Activated CD4-positive, alpha-beta T cell treated with anti-CD3 and anti-CD28 coated beads, Interleukin-2, amount 50 U/mL, for 24 hours (primary cell): ENCODE measurements at places on chromosomes 4 and X.

GRCh38 chr4:22233230-22233629 is 282.6 kb downstream of the ADGRA3 start:
- DNase-seq, result no peak

GRCh38 chr4:138458751-138459150 is 216.6 kb upstream of the SLC7A11 start:
- DNase-seq, result no peak

DNA sequence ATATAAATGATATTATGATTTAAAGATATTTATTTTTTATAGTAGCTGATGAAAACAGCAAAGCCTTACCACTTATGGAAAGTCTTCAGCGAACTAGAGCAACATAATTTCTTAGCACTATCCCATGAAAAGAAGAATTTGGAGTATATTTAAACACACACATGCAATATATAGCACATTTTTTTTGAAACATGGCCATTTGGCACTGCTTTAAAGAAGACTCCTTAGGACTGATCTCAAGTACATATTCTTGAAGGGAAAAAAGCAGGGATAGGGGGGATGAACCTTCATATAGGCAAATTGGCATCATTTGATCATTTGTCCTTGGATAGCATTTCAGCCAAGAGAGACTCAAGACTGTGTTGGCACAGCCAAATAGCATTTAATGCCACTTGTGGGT is 193.3 kb downstream of the ANKRD50 start:
- no peak for DNase-seq

DNA sequence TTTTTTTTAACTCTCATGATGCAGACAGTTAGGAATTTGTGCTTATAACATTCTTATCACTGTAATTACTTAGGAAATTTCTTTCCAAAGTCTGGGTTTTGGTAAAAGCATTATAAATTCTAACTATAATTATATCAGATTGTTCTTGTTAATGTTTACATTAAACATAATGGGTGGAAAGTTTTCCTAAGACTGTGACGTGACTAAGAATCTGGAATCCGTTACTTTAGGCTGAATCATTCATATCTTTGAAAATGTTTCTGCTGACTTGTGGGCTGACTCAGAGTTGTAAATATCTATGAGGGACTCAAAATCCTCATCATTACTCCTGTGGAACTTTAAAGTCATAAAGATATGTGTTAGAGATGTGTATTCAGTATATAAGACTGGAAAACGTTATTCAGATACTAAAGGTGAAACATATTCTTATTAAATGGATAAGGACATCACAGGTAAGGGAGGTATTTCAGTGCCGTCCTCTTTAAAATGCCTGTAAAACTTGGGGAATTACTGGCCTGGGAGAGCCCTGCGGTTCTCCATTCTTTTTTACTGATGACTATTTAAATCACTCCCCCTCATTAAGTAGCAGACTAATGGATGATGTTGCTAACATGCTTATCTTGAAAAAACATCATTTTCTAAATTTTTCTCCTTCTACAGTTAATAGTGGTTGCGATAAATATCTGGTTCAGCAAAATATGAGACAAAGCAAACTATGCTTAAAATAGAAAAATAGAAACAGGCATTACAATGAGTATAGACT is 159.0 kb downstream of the DCLK2 start:
- no peak for DNase-seq

- DNase-seq, result no peak
Measured at GRCh38 chr4:47849466-47849865, 11.6 kb upstream of the CORIN start.

GRCh38 chr4:53055274-53055673 is 193.2 kb downstream of the RASL11B start:
- no peak for DNase-seq

DNA sequence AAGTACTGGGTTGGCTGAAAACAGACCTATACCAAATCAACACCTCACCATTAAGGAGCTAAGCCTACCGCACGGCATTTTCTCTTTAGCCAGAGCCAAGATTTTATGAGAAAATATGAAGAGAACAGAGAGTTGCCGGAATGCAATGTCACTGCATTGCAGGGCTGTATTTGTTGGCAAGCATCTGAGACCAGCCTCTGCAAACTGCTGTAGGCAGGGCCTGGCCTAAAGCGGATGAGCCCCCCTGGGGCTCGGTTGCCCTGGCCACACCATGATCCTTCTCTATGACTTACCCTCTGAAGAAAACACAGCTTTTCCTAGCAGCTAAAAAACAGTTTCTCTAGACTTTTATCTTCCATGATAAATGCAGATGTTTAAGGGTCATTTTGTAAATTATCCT is 120.5 kb upstream of the SORBS2 start:
- no peak for DNase-seq

DNA sequence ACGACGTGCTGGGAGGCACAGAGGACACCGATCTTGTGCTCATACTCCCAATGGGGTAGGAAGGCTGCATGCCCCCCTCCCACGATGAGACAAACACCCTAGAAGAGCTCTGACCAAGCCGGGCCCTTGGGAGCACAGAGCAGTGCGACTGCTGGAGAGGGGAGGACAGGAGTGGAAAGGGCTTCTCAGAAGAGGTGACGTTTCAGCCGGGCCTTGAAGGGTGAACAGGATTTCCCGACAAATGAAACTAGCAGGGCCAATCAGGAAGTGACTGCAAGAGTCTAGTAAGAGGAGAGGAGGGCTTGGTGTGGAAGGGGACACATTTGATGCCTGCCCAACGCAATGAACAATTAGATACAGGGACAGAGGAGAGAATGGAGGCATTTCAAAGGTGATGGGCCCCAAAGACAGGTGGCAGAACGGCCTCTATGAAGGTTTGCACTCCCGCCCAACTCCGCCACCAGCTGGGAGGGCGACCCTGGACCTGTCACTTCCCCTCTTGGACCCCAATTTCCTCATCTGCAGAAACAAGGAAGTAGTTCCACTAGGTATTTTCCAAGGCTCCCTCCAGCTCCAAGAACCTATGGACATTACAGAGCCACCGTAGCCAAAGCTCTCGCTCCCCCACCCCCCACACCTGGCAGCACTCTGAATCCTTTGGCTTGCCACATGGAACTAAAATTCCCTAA is 3.9 kb downstream of the HCFC1 start:
- no peak for DNase-seq

- no peak for DNase-seq
Measured at GRCh38 chr4:53461244-53461643, 83.8 kb downstream of the FIP1L1 start.

- DNase-seq, result no peak
Measured at GRCh38 chr4:66275411-66276038, 605.2 kb upstream of the EPHA5 start.

- no peak for DNase-seq
Measured at GRCh38 chr4:177265729-177266128, 43.9 kb upstream of the NEIL3 start.

DNA sequence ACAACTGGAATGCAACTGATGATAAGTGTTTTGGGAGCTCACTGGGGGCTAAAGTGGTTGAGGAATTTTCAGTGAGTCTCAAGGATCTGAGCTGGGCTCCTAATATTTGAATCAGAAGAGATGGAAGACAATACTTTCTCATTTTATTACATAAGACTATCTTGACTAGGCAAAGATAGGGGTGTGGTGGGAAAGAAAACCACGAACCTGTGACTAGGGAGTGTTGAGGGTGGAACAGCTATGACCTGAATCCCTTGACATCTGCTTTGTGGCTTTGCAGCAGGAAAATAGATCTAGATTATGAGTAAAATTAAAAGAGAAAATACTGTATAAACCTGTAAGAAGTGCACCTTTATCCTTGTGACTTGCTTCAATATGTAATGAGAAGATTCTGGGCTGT is 295.1 kb upstream of the TEX13A start:
- DNase-seq, result no peak

- DNase-seq, result no peak
Measured at GRCh38 chr4:182521011-182521410, 277.8 kb downstream of the TENM3 start.

- DNase-seq, result no peak
Measured at GRCh38 chr4:13665701-13666660, 38.5 kb upstream of the BOD1L1 start.

DNA sequence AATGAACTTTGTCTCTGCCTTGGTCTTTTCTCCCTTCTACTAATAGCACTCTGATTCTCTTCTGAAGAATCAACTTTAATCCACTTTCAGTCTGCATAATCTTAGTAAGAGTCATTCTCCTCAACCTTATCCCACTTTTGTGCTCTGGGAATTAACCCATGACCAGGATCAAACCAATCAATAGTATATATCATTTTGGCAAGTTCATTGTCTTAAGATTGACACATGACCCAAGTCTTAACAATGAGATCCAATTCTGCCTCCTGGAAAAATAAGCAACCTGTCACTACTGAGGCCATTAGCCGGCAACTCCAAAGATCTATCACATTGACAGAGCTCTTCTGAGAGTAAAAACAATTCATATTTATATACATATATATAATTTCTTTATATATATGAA is 1358.4 kb upstream of the ADGRL3 start:
- DNase-seq, result no peak

DNA sequence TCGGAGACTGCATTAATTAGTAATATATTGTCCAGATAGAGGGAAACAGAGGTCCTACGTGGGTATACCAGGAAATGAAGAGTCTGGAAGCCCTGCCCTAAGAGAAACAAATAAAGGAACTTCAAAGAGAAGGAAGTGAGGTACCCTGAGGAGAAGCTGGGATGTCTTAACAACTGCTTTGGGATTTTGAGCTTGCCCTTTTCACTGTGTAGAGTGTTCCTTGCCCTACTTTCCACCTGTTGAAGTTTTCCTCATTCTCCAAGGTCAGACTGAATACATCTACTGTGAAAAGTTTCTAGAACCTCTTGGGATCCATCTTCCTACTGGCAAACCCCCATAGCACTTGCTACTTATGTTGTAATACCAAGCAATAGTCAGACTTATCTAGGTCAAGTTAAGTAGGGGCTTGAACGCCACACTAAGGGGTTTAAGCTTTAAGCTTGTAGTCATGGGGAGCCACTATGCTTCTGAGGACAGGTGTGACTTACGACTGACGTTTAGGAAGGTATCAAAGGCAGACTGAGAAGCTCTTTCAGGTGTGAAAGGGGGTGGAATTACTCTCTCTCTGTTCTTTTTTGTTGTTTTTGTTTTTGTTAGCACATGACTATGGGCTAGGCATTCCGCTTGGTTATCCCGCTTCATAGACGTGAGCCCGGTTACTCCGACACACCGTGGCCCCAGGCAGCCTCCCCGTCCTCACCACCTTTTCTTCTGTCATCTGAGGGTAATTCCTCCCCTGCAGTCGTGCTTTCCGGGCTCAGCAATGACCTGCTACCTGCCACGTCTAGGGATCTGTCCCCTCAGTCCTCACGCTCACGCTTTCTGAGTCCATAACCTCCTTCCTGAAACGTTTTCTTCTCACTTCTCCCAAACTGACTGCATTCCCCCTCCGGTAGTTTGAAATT is 959 bp upstream of the REST start:
- no peak for DNase-seq

GRCh38 chrX:149512225-149512885 is 7.2 kb upstream of the IDS start:
- DNase-seq, result no peak

- DNase-seq, result no peak
Measured at GRCh38 chrX:41667631-41668030, 21.1 kb upstream of the GPR34 start.

DNA sequence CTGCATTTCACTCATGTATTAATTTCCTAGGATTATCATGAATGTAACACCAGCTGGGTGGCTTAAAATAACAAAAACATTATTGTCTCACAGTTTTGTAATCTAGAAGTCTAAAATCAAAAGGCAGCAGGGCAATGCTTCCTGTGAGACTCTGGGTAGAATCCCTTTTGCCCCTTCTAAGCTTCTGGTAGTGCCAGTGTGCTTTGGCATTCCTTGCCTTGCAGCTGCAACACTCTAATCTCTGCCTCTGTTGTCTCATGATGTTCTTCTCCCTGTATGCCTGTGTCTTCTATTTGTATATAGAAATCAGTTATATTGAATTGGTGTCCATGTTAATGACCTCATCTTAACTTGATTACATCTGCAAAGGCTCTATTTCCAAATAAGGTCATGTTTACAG is 1117.3 kb downstream of the PCDH18 start:
- no peak for DNase-seq

- DNase-seq, result no peak
Measured at GRCh38 chrX:2450681-2451080, 50.1 kb downstream of the DHRSX start.

DNA sequence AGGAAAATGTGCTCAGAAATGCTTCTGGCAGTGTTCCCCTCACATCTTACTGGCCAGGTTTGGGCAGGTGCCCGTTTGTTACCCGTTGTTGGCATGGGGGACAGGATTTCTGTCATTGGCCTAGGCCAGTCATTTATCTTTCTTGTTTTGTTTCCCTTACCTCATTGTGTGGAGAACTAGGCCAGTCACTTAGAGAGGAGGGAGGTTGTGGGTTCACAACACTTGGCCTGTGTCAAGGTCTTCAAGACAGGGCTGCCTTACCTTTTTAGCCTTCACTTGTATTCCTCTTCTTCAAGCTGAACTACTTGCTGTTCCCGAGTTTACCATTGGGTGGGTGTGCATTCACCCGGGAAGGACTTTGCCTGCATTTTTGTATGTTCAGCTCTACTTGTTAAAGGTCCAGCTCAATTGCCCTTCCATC is 17.7 kb downstream of the SNX25 start:
- no peak for DNase-seq

- no peak for DNase-seq
Measured at GRCh38 chrX:72020788-72021187, 110.1 kb downstream of the NHSL2 start.

GRCh38 chrX:40109288-40110008 is 11.7 kb upstream of the BCOR start:
- DNase-seq, result no peak

DNA sequence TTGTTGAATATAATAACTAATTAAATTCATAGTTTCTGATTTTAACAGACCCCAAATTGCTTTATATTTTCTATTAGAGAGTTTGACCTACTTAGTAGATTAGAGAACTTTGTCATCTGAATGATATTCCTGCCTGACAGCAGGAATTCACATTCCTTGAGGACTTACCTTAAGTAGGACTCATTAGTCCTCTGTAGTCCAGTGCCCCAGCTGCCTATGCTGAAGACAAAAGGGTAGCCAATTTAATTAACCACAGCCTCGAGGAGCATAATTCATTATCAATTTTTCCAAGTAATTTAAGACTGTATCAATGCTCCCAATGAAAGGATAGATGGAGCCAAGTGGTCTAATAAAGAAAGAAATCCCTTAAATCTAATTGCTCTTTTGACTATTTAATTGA is 1405.0 kb upstream of the IGFBP7 start:
- no peak for DNase-seq
